ENCODE measurements at places on chromosomes 1 and 21.
A peak's percentile ranks its signal among the peaks of the same experiment; 100 is the strongest.

GRCh38 chr1:111733183-111733991 is 5.8 kb downstream of the INKA2 start:
- peak; percentile 92 for DNase-seq

- DNase-seq, result peak; percentile 74
Measured at GRCh38 chr1:109959974-109960744, 24.4 kb upstream of the AHCYL1 start.

- DNase-seq, result no peak
Measured at GRCh38 chr1:223695941-223696340, 16.4 kb upstream of the CAPN2 start.

GRCh38 chr1:119103764-119104163 is 36.7 kb downstream of the WARS2 start:
- no peak for DNase-seq

GRCh38 chr1:32100359-32100758 is 7.5 kb upstream of the KPNA6 start:
- DNase-seq, result peak; percentile 53

Measured in fibroblast of pulmonary artery (primary cell).